ENCODE measurements at places on chromosomes 4 and X.

- no peak for DNase-seq
Measured at GRCh38 chrX:38657562-38657961, 96.2 kb downstream of the TSPAN7 start.

- DNase-seq: no peak
Measured at GRCh38 chr4:825063-825970, 612 bp downstream of the CPLX1 start.

DNA sequence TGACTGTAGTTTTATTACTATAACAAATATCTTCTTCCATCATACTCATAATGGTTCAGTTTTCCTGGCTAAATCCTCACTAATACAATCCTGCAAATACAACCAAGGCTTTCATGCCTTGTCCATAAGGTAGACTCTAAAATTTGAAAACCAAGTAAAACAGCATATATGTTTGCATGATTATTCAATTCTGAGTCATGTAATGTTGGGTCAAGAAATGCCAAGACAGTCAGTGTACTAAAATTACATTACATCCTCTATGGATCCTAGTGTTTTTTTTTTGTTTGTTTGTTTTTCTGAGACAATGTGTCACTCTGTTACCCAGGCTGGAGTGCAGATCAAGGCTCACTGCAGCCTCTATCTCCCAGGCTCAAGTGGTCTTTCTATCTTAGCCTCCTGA, 38.6 kb upstream of the TEX13D start:
- DNase-seq: no peak

DNA sequence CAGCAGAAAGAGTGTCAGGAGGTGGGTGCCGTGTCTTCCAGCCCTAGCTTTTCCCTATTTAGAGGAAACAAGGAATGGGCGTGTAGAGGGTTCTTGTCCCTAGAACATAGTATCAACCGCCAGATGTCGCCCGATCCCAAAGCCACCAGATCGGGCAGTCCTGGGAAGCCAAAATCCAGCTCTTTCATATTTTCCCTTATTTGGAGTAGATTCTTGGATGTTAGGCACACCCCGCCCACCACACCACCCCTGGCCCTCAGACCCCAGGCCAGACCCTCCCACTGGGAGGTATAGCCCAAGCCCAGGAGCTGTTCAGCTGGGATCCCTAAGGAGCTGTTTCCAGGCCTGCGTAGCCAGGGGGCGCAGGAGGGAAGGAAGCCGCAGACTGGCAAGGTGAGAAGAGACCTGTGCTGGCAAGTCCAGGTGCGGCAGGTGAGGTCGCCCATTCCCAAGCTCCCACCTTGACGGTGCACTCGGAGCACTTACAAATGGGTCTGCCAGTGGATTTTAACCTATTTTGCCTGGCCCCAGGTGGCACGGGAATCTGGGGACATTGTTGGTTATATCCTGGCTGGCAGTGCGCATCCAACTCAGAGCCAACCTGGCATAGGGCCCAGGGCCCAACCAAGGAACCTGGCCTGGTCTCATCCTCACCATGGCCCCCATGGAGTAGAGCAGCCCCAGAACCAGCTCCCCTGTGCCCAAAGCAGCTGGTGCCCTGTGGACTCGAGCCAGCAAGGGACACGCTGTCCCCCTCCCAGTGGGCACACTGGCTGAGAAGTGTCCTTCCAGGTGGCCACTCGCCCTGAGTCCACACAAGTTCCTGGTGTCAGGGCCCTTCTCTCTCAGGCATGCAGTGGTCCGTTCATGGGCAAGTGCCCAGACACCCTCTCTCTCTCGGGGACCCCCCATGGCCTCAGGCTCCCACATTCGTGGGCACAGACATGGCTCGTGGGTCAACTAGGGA, 811 bp downstream of the FLNA start:
- DNase-seq: peak; percentile 62

GRCh38 chr4:13597141-13597540, 30.4 kb downstream of the BOD1L1 start:
- no peak for DNase-seq

GRCh38 chrX:69932323-69932722, 117.4 kb downstream of the AWAT2 start:
- no peak for DNase-seq

- DNase-seq: no peak
Measured at GRCh38 chr4:89708903-89709421, 128.0 kb downstream of the SNCA start.

DNA sequence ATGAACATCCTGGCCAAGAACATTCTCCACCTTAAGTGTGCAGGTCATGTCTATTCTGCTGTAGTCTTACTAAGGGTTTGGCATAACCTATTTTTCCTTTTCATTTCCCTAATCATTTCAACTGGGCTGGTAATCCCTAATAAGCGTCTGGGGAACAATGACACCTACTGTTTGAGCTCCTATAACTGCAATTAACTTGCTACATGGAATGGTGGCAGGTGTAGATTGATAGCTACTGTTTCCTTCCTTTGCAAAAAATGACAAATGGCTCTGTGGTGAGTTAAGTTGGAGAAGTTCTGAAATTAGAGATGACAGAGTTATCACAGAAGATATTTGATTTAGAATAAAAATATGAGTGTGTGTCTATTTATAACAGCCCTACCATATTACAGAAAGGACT, 104.5 kb upstream of the NAP1L5 start:
- DNase-seq: no peak

DNA sequence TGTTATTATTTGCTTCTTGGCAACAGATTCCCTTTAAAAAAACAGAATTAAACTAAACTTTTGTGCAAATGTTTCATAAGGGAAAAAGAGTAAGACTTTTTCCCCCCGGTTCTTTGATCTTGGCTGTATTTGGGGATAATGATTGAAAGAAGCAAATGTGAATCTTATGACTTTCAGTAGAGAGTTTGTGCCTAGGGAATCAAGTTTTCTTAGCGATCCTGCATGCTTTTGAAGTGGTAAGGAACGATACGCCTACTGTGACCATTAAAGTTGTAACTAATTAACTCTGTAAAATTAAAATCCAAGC, 9.0 kb downstream of the ATP10D start:
- DNase-seq: no peak

DNA sequence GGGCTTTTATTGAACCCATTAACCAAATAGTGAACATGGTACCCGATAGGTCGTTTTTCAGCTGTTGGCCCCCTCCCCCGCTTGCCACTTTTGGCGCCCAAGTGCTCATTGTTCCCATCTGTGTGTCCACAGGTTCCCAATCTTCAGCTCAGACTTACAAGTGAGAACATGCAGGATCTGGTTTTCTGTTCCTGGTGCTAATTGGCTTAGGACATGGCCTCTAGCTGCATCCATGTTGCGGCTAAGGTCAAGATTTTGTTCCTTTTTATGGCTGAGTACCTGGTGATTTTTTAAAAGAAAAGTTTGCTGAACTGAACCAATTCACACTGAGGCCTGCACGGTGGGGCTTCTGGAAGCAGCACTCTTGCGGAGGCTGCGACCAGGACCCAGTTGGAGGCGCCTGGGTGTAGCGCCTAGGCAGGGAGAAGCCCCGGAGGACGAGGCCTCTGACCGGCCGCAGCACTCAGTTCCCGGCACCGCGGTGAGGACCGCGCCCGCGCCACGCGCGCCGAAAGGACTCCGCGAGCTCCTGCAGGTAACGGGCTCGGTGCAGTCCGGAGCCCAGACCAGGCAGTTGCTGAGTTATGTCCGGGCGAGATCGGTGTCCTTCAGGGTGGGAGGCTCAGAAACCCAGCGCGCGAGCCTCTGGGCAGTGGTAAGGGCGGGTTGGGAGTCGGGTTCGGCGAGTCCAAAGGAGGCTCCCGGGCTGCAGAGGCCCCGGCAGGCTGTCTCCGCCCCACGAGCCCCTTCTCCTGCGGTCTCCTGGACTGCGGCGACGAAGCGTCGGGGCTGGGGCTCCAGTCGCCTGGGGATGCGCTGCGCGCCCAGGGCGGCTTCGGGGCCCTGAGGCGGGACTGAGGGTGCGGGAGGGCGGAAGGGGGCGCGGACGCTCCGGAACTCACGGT, 15.8 kb upstream of the SLC25A4 start:
- DNase-seq: peak; percentile 54

- DNase-seq: no peak
Measured at GRCh38 chr4:159390648-159391047, 287.8 kb downstream of the RAPGEF2 start.

DNA sequence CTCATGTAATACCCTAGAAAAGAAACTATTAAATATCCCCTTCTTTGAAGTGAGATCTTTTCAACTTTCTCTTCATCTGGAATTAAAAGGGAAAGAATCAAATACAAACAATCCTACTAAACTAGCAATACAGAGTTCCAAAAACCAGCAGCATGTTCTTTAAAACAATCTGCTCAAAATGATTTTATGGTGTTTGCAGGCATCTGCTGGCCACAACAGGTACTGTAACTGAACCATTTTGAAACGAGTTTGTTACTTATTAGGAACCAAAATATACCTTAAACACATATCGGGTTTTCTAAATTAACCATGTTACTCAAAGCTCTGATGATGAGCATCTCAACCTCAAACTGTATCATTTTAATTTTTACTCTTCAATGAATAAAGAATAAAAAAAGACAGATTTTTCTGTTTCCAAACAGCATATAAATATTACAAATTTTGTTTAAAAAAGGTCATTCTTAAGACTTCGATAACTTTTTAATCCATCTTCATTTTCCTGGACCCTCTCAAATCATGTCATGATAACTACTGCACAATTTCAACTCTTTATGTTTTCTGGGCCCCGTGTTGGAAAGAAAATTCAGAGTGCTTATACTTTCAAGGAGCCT, 56.5 kb downstream of the ARAP2 start:
- no peak for DNase-seq

DNA sequence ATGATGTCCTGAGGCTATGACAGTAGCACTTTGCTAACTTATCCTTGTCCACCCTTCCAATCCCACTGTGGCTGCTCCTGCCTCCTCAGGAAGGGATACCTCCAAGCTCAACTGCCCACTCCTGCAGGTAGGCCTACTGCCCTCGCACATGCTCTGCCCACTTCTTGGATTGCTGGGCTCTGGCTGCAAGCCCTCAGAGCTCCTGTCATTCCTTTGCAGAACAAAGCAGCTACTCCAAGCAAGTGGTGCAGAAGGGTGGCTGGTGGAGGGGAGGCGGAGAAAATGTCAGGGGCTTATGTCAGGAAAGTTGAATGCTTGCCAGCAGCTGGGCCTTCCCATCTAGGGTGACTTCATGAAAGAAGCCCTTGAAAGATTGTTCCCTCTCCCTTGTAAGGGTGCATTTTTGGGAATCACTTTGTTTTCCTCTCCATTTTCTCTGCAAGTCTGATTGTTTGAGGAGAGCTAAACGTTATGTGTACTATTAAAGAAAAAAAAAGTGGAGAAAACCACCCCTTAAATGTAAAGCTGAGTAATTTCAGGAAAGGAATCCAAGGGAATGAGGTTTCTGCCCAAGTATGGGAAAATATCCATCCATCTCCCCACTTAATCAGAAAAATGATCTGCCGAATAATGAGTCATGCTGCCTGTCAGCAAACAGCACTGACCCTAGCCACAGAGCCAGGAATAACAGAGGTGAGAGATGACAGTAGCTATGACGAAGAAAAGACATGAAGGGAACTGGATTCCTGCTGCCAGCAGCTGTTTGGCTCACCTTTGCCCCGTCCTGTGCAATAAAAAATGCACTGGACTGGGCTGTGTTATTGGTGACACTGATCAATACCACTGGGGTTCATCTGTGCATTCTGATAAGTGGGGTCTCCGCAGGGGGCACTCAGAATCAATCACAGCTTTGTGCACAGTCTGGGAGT, 102.0 kb downstream of the RTL5 start:
- no peak for DNase-seq

DNA sequence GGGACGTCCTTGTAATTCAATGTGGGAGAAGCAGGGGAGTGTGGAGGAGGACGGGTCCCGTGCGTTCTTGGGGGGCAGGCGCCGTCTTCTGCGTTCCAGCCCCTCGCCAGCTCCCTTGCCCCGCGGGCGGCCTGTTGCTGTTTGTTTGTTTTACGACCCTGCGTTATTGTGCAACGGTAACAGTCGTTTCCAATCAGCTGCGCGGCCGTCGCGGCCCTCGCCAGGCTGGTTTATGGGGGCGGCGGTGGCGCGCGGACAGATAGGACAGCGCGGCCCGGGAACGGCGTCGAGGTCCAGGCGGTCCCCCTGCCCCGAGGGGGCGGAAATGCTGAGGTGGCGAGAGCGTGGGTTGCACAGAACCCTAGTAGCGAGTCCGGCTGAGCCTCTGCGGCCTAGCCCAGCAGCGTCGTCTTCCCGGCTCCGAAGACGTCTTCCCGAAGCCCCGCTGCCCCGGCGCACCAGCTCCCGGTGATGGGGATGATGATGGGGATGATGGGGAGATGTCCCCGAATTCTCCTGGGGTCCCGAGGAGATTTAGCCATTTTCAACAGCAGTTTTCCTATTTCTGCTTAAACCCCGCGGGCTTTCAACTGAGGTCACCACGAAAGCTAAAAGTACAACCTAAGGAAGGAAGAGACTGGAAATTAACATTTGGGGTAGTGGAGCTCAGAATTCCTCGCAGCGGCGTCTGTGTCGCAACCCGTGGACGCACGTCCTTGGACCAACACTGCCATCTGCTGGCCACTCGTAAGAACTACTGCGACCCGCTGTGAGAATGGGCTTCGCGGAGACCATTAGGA, 4.8 kb downstream of the PDGFRA start:
- DNase-seq: peak; percentile 85

- DNase-seq: no peak
Measured at GRCh38 chr4:77777135-77777807, 41.9 kb downstream of the CNOT6L start.

DNA sequence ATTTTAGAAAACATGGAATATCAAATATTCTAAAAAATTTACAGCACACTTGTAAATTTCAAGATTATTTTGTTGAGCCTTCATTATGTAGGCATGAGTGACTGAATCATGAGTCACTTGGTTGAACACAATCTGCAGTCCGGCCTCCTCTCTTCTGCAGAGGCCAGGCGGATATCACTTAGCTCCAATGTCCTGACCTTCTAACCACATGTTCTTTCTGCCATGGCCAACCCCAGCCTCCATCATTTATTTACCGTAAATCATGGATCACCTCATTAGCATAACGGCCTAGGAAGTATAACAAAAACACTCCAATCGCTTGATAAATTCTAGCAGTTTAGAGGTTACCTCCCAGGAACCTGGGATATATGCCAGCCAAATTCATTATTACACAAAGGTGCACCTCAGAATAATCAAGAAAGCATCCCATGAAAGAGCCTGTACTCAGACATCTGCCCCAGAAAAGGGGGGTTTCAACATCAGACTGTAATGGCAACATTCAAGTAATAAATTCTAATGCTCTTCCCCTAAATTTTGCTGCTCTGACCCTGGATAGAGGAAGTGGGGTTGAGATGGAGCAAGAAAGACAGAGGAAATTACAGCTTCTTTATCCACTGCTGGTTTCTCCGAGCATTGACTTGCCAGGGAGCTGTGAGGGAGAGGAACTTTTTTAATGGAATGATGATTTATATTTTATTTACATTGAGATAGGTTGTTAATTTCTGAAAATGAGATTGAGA, 2153.6 kb upstream of the AGA start:
- DNase-seq: no peak

DNA sequence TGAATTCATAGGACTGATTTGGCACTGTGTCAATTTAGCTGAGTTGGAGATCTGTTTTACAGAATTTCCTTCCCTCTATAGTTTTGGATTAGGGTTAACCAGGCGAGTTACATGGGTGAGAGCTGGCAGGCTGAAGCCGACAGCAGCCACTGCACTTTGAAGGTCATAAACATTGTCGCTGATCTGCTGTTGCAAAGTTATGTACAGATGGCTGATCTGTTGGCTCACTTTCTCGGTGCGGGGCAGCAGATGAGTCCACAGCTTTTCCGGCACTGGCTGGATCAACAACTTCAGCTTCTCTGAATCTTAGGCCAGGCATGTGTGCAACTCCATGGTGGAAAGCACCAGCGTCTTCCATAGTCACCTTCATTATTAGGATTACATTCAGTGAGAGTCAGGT, 173.7 kb downstream of the GPAT3 start:
- DNase-seq: no peak
